ENCODE measurements at places on chromosomes 5 and 9.

- DNase-seq = no peak
These were observed 24.2 kb downstream of the TRIO start for GRCh38 chr5:14167211-14167845.

DNA sequence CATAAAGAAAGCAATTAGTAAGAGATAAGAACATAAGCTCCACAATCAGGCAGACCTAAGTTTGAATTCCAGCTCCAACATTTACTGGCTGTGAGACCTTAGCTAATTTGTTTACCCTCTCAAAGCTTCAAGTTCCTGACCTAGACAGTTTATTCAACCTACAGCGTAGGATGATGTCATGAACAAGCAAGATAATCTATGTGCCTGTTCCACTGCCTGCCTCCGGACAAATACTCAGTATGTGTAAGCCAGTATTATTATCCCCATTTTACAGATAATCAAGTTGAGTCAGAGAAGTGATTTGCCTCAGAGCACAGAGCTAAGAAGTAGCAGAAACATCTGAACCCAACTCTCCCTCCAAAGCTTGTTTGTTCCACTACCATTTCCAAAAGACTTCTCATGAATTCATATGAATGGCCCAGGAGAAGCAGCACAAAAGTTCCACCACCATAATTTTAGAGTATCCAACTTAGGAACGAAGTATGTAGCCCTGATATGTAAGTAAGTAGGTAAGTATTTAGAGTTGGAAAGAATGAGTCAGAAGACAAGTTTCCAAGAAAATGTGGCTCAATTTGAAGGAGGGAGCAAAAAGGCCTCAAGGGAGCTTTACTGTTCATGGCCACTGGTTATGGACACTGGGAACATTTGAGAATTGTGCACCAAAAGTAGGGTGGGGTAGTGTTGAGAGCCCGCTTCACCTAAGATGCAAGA is 398.2 kb downstream of the NFIB start:
- no peak for DNase-seq

GRCh38 chr9:108724652-108725051 is 131.1 kb downstream of the ACTL7B start:
- DNase-seq = no peak

- DNase-seq = no peak
These were observed 56.8 kb downstream of the MINAR2 start for GRCh38 chr5:129804705-129805104.

GRCh38 chr9:77534376-77535057 is 113.6 kb downstream of the GNA14 start:
- no peak for DNase-seq

DNA sequence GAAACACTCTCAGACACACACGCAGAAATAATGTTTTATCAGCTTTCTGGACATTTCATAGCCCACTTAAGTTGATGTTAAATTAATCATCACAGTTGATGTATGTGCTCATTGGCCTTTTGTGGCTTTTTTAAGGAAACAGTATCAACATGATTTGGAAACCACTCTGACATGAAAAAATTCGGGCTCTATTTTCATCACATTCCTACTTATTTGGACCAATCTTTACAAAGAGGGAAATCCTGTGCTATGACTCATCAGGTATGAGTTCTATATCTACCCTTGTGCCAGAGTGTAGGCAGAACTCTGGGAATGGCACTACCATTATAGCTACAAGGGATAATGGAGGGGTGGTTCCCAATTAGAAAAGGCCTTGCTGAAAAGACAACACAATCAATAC is 388.4 kb upstream of the PTGER4 start:
- DNase-seq = no peak

DNA sequence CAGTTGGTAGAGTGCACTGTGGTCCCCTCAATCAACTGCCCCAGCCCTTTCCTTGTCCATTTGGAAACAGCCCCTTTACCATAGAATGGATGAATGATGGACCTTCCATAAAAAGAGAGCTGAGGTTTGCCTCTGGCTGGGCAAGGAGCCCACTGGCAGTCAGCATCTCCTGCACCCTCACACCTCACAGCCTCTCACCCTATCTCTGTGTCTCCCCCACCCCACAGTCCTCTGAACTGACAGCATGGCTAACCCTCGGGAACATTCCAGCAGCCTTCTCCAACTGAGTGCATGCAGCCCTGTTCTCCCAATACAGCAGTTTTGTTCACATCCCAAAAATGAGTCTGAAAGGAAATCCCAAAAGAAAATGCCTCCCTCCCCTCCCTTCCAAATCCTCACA is 51.7 kb downstream of the RETREG1 start:
- DNase-seq = no peak

DNA sequence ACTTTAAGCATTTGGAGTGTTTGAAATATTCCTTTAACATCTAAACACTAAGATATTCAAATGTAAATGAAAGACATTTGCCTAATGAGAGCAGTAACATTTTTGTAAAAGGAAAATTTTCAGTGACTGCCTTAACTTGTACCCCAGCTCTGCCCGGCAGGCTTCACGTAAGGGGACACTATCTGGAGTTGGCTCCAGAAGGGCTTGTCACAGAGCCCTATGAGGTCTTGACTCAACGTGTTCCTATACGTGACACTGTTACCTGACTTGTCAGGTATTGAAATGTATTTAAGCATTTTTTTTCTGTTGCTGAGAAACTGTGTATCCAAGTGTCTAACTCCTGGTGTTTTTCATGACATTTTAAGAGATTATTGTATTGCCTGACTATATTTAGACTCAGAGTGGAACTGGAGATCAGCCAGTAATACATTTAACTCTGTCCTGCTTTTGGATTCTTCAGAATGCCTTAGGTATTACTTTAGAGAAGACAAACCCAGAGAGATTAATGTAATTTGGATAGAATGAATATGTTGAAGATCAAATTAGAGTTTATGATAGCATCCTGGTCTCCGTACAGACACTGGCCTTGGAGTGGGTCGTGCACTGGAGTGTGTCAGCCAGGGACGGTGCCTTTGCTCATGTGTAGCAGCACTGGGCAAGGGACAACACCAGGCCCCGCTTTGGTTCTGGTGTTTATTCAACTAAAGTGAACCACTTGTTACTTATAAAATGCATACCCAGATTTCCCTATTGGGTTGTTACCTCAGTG is 34.6 kb upstream of the PHF2 start:
- DNase-seq = no peak

GRCh38 chr5:156399323-156399722 is 72.4 kb downstream of the SGCD start:
- DNase-seq = no peak

- no peak for DNase-seq
These were observed 2.6 kb downstream of the HDAC3 start for GRCh38 chr5:141633871-141634561.

DNA sequence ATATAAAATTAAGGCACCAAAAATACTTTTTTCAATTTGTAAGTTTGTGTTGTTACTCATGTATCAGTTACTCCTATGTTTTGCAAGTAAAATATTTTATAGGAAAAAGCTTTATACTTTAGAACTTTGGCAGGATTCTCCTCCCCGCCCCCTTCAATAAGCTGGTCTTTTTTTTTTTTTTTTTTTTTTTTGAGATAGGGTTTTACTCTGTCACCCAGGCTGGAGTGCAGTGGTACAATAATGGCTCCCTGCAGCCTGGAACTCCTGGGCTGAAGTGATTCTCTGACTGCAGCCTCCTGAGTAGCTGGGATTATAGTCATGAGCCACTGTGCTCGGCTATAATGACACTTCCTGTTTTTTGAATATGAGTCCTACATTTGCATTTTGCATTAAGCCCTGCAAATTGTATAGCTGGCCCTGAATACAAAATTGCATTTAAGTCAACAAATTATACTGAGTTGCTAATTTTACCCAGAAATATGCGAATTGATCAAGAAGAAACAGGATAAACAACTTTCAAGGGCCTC is 192.9 kb downstream of the PIK3R1 start:
- no peak for DNase-seq

DNA sequence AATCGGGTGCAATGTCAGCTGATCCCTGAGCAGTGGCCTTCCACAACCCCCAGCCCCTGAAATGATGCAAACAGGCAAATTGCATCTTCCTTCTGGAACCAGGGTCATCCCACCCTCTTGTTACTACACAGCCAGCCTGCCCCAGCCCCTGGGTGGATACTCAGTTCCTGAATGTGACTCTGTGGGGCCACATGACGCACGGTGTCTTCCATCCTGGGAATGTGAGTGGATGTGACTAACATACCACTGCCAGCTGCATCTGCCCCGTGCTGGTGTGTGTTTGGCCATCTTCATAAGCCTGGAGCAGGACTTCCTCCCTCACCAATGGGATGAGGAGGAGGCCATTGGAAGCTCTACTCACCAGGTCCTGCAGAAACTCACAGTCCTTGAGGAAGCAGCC is 257.9 kb upstream of the ADAMTS16 start:
- no peak for DNase-seq

DNA sequence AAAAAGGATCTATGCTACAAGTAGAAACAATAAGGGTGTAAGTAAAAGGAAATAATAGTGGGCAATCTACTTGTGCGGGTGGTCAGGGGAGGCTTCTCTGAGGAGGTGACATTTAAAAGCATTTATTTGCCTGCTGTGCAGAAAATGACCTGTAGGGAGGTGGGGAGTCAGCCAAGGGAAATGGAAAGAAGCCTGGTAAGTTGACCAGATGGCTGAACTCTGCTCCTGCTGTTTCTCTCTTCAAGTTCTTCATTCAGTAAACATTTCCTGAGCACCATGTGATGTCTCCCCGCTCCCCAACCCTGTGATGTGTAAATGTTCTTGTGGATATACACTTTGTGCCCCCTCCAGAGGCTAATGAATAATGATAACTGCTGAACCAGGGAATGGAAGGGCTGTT is 9.9 kb upstream of the SPIN1 start:
- no peak for DNase-seq

- DNase-seq = no peak
These were observed 134.0 kb downstream of the MED10 start for GRCh38 chr5:6244339-6244714.

DNA sequence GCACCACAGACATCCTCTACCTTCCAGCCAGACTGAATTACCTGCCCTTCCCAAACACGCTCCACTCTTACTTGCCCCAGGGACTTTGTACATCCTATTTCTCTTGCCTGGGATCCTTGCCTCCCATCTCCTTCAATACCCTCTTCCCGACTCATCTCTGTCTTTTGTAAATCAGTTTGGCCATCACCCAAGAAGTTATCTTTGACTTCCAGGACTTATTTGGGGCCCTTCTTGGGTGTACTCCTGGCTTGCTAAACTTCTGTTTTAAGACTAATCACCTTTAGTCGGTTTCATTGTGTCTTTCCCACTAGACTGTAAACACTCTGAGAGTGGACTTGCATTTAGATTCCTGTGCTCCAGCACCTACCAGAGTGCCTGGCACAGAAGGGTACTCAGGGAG is 545.6 kb downstream of the ACTL7B start:
- no peak for DNase-seq

GRCh38 chr5:82728926-82729702 is 348.1 kb downstream of the TMEM167A start:
- no peak for DNase-seq

- DNase-seq = no peak
These were observed 436.0 kb downstream of the ZNF608 start for GRCh38 chr5:124310453-124310852.

DNA sequence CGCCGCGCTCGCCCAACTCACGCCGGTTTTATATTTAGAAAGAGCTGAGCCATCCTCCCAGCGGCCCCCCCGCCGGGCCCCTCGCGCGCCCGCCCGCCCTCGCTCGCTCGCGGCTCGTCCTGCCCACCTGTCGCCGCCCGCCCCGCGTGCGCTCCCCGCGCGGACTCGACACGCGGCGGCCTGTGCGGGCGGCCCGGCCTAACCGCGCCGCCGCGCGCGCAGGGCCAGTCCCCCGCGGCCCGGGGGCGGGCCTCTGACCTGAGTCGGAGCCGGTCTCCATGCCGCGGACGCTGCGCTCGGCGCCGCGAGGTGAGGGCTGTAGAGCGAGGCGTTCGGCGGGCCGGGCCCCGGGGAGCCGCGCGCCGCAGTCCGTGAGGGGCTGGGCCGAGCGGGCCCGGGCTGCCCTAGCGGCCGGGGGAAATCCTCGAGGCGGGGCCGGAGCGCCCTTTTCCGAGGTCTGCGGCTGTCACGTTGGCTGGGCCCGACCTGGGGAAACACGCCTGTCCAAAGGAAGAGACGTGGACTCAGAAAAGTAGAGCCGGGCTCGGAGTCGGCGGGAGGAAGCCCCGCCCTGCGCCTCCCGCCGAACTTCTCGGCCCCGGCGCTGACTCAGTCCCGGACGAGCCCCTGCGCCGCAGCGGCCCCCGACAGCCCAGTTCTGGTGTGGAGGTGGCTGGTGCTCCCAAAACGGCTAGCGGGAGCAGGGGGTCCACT is at the start of gene ECPAS:
TSS of gene ECPAS (minus strand) at position 526 of the 714 bp plus-strand sequence. CDS start 11,465 bp downstream, outside the sequence.
- DNase-seq = peak; percentile 49

GRCh38 chr9:131697908-131698617 is 41.8 kb downstream of the RAPGEF1 start:
- no peak for DNase-seq

- DNase-seq = no peak
These were observed 19.5 kb upstream of the GOLGA1 start for GRCh38 chr9:124960409-124960752.

GRCh38 chr5:109155625-109156024 is 254.1 kb downstream of the PJA2 start:
- no peak for DNase-seq

DNA sequence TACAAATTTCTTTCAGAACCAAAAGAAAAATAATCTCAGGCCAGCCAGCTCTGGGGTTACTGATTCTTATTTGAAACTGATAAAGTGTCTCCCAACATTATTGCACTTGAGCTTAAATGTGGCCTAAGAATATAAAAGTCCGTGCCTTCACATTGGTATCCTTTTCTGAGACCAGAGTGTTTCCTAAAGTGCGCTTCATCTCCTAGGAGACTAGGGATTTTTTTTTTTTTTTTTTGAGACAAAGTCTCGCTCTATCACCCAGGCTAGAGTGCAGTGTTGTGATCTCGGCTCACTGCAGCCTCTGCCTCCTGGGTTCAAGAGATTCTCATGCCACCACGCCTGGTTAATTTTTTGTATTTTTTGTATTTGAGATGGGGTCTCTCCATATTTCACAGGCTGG is 23.6 kb upstream of the KCNIP1 start:
- DNase-seq = no peak

DNA sequence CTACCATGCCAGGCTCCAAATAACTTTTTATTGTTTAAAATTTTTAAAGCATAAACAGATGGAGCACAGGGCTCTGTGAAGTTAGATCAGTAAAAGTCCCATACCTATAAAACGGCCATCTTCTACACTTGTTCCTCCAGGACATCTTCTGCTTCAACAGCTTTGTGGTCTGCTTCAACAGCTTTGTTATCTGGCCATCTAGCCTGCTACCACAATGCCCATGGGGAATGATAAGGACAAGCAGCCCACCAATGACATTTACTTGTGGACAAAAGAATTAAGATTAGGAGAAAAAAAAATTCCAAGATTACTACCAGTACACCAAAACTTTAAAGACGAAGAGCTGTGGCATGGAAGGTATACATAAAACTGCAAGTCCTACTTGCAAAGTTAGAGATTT is 2.2 kb upstream of the VPS13A start:
- no peak for DNase-seq

- DNase-seq = no peak
These were observed 40.9 kb upstream of the SUSD3 start for GRCh38 chr9:93017621-93018020.

DNA sequence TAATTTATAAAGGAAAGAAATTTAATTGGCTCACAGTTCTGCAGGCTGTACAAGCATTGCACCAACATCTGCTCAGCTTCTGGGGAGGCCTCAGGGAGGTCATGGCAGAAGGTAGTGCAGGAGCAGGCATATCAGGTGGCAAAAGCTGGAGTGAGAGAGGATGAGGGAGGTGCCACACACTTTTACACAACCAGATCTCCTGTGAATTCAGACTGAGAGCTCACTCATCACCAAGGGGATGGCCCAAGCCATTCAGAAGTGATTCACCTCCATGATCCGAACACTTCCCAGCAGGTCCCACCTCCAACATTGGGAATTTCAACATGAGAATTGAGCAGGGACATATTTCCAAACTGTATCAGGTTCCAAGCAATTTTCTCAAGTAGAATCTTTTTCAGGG is 84.7 kb upstream of the BRINP1 start:
- DNase-seq = no peak

Data from activated CD4-positive, alpha-beta T cell treated with anti-CD3 and anti-CD28 coated beads, Interleukin-2, amount 50 U/mL, for 4 hours (primary cell).